Stimulated activated CD8-positive, alpha-beta memory T cell treated with anti-CD3 and anti-CD28 coated beads, Interleukin-15, amount 100 ng/mL, for 24 hours (primary cell): ENCODE measurements at places on chromosomes 13 and 19.

- no peak for DNase-seq
These were observed 199.0 kb downstream of the GGACT start for GRCh38 chr13:100389617-100390016.

GRCh38 chr13:67023130-67023876, 206.8 kb downstream of the PCDH9 start:
- no peak for DNase-seq

- no peak for DNase-seq
These were observed 253.8 kb downstream of the DACH1 start for GRCh38 chr13:71613066-71613745.

GRCh38 chr13:38180670-38181069, 169.0 kb upstream of the UFM1 start:
- DNase-seq, result no peak

- DNase-seq, result no peak
These were observed 17.5 kb downstream of the FCGBP start for GRCh38 chr19:39916851-39917396.

DNA sequence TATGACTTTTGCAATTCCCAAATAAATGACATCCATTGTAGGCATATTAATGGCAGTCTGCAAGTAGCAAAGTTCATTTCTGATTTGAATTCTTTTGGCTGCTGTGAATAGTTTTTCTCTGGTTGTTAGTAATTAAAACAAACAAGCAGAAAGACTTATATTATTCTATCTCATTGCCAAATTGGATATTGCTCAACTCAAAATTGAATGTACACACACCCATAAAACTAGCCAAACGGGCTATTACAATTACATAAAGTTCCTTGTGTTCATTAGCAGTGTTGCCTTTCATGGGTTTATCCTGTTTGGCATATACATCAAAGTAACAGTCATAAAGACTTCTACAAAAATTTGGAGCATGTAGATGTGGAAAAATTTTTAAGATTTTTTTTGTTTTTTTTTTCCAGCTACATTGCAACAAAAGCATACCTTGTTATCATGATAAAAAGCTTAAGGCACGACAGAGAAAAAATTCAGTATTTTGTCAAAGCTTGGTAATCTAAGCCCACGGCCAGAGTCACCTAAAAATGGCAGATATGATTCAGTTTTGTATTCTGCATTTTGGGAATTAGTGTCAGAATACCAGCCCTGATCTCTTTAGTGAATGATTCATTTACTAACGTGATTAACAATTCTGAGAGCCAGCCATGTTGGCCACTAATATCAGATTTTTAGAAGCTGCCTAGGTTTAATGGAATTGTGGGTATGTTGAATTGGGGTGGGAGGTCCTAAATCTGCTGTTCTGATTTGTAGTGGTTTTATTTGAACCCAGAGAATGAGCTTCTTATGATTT, 108.4 kb downstream of the KLF5 start:
- DNase-seq, result no peak

DNA sequence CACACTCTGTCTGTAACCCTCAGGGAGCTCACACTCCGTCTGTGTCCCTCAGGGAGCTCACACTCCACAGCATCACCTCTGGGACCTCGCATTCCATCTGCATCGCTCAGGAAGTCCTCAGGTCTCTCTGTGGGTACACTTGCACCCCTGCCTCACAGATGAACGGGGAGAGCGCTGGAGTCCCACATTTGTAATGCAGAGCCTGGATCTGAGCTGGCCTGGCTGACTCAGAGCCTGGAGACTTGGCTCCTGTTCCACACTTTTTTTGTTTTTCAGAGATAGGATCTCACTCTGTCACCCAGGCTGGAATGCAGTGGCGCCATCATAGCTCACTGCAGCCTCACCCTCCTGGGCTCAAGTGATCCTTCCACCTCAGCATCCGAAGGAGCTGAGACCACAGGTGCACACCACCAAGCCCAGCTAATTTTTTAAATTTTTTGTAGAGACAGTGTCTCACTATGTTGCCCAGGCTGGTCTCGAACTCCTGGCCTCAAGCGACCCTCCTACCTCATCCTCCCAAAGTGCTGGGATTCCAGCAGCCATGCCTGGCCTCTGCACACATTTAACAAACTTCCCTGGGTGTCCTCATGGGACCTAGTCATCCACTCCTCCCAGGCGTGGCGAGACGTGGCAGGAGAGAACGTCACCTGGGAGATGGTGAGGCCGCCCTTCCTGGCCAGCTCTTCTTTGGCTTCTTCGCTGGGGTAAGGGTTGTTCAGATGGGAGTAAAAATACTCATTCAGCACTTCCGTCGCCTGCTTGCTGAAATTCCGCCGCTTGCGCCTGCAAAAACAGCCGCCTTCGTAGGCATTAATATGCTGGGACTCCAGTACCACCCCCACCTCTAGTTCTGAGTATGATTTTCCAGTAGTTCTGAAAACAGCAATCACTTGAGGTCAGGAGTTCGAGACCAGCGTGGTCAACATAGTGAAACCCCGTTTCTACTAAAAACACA, 31.0 kb downstream of the CILP2 start:
- DNase-seq, result no peak

- no peak for DNase-seq
These were observed 60.5 kb downstream of the EFNB2 start for GRCh38 chr13:106474912-106475311.

GRCh38 chr13:51067706-51068105, 43.4 kb downstream of the C13orf42 start:
- DNase-seq, result no peak

- DNase-seq, result no peak
These were observed 330.1 kb downstream of the SPRY2 start for GRCh38 chr13:80010846-80011245.

- DNase-seq, result no peak
These were observed 34.5 kb upstream of the CEACAM8 start for GRCh38 chr19:42629191-42629590.

DNA sequence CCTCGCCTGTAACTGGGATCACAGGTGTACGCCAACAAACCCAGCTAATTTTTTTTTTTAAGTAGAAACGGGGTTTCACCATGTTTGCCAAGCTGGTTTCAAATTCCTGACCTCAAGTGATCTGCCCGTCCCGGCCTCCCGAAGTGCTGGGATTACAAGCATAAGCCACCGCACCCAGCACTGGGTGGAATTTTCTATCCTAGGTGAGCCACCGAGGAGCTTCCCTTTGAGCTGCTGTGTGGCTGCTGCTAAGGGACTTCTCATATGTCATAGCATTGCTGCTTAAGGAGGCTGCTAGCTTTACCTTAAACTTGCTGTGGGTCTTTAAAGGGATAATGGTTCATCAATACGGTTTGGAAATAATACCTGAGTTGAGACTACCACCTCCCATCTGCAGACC, 2.9 kb upstream of the AMER2 start:
- no peak for DNase-seq

DNA sequence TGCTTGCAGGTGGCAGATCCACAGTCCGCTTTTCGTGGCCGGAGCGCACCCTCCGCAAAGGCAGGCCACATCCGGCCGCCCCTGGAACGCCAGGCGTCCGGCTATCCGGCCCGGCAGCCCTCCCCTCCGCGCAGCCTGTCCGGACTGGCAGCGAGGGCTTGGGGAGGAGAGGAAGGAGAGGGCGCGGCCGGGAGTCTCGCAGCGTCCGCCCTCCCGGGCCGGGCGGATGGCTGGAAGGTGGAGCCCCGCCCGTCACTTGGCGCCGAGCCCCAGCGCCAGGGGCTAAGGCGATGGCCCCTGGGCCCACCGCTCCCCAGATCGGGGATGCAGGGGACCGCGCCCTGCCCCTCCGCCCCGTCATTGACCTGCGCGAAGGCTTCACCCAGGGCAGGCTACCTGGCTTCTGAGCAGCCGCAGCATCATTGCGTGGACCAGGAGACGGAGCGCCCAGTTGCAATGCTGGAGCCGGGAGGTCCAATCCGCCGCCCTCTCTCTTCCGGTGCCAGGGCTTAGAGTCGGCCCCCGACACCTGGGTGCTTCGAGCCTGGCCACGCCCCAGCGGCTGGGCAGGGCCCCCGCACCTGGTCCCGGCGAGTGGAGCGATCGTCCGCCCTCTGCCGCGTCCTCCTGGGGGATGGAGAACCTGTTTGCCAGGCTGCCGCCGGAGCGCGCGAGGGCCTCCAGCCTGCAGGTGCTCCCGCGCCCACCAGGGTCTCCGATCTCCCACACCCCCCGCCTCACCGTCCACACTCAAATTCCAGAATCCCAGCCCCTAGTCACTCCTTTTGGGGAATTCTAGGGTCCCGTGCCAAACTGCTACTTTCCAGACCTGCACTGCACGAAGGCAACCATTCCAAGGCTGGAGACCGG, at the start of gene FUT1:
Gene FUT1, minus strand, starts transcription at position 146 of the 870 bp plus-strand sequence. CDS start 1,360 bp downstream, outside the sequence.
- no peak for DNase-seq

DNA sequence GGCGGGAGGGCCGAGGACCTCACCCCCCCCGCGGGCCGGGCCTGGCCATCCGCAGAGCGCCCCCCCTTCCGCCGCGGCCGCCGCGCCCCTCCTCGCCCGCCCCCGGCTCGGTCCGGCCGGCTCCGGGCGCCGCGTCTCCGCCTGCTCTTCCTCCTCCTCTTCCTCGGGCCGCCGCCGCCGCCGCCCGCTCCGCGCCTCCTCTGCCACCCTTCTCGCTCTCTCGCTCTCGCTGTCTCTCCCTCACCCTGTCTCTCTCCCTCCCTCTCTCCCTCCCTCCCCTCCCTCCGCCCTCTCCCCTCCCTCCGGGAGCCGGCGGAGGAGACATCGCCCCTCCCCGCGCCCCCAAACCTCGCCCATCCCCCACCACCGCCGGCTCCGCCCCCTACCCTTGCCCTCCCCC, at the start of gene SHANK1:
Gene SHANK1, minus strand, starts transcription at position 237 of the 400 bp plus-strand sequence. CDS start 2,883 bp downstream, outside the sequence.
- no peak for DNase-seq

DNA sequence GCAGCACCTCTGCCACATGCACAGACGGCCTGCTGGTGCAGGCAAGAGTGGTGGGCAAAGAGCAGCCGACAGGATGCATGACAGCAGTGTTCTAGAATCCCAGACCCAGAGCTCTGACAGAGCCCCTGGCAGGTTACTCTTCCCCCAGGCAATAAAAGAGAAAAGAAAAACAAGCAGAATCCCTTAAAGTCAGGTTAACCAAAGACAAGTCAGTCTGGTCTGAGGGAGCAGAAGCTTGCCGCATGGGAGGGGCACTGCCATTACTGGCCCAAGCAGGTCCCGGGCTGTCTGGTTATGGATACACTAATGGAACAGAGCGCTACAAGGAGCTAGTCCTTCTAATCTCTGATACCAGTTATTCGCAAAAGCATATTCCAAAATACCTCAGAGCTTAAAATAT, 36.1 kb upstream of the DOCK9 start:
- no peak for DNase-seq

DNA sequence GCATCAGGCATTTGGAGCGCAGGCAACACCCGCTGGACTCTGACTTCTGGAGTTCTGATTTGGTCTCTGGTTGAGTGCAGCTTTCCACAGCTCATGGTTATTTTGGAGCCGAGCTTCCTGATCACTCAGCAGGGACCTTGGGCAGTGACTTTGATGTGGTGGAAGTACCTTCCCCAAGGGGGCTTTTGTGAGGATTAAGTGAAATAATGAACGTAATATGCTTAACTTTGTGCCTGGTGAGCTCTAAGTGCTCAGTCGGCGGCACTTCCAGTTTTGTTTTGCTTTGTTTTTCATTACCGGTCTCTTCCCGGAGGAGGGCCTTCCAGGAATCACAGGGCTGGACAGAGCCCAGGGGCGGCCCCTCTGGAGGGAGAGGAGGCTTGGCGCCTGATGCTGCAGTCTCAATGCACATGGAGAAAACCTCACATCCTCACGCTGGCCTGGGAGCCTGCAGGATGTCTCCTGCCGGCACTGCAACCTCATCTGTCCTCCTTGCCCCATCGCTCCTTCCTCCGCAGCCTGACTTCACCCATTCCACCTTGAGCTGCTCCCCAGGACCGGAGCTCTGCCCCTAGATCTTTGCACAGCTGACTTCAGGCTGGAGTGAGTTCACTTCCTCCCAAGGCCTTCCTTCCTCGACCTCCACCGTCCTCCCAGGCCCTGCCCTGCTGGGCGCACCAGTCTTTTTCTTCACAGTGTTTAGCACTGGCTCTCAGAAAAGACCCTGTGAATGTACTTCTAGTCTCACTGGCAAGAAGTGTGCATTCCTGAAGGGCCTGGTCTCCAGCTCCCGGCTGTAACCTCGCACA, 1.5 kb downstream of the PLEKHF1 start:
- DNase-seq, result no peak

DNA sequence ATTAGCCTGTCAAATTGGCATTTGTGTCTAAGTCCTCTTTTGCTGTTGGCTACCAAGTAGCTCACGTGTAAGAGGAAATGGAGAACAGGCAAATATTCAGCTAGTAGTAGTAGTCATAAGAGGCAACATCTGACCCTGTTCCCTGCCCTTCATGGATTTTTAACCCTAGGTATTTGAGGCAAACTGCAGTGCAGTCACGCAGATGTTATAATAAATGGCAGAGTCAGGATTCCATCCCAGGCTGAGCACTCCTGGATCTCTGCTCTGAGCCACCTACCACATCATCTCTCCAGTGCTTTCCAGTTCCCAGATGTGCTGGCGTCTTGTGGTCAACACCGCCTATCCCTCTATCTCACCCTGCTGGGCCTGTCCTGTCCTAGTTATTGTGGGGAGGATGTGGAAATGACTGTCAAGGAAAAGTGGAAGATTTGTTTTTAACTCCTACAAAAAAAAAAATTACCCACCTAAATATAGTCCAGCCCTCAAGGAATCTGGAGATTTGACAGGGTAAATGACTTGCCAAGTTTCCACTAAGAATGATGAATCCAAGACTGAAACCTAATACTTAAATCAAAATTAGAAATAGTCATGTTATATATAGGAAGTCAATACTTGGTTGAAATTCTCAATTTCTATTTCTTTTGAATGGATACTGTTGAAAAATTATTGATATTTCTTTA, 322.9 kb downstream of the GPC6 start:
- DNase-seq, result no peak

DNA sequence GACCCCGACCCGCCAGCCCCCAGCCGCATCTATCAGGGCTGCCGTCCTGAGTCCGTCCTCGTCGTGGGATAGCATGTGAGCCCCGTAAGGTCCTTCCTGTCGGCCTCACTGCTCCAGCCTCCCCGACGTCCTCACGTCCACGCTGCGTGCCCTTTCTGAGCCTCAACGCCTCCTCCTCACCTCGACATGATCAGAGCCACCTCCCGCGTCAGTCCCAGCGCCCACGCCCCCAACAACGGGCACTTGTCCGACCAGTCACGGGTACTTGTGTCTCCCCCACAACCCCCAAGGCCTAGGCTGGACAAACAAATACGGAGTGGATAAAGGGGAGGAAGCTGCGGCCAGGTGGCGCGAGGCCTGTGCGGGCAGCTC, 665 bp downstream of the ZNF497 start:
- no peak for DNase-seq

- DNase-seq, result no peak
These were observed 790.9 kb downstream of the UQCRFS1 start for GRCh38 chr19:28422046-28422445.

GRCh38 chr19:43570174-43570791, 5.0 kb downstream of the XRCC1 start:
- no peak for DNase-seq

DNA sequence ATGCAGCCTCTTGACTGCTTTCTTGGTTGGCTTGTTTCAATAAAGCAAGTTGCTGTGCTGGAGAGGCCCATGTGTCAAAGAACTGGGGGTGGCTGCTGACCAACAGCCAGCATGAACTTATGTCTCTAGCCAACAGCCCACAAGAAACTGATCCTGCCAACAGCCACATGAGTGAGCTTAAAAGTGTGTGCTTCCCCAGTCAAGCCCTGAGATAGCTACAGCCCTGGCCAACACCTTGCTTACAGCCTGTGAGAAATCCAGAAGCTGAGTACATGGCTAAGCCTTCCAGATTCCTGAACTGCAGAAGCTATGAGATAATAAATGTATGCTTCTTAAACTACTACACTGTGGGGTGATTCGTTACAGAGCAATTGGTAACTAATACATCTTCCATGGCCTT, 38.9 kb upstream of the IPO5 start:
- no peak for DNase-seq

- no peak for DNase-seq
These were observed 1.4 kb downstream of the NWD1 start for GRCh38 chr19:16721051-16721450.
